Activated naive CD4-positive, alpha-beta T cell treated with anti-CD3 and anti-CD28 coated beads for 36 hours (primary cell): ENCODE measurements at places on chromosomes 4 and X.

GRCh38 chrX:118254611-118255010 lies 91.3 kb upstream of the WDR44 start:
- peak; percentile 65 for DNase-seq

GRCh38 chr4:88359558-88359957 lies 19.1 kb upstream of the HERC6 start:
- no peak for DNase-seq

GRCh38 chr4:174464949-174465348 lies 57.3 kb downstream of the HPGD start:
- no peak for DNase-seq

GRCh38 chrX:102720237-102721168 lies at the start of gene GPRASP3:
TSS of gene GPRASP3 (plus strand) at chrX:102720743. CDS start at chrX:102748996, 28,253 bp downstream.
- DNase-seq, result peak; percentile 86

DNA sequence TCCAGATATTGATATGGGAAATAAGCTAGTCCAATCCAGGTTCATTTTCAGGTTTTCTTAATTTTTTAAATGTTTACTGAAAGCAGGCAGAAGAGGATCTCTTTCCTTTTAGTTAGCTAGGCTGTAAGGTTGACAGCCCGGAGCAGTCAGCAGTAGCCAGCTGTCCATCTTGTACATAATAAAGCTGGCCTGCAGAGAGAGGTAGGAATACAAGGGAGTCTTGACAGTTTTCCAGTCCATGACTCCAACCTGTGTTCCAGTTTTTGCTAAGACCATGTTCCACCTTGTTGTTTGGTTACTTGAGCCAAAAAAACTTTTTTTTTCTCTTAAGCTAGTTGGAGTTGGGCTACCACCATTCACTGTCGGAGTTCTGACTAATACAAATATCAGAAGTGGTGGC lies 402.7 kb upstream of the TEX13C start:
- DNase-seq, result no peak

- no peak for DNase-seq
Measured at GRCh38 chrX:153689654-153690465, 2.1 kb downstream of the SLC6A8 start.

DNA sequence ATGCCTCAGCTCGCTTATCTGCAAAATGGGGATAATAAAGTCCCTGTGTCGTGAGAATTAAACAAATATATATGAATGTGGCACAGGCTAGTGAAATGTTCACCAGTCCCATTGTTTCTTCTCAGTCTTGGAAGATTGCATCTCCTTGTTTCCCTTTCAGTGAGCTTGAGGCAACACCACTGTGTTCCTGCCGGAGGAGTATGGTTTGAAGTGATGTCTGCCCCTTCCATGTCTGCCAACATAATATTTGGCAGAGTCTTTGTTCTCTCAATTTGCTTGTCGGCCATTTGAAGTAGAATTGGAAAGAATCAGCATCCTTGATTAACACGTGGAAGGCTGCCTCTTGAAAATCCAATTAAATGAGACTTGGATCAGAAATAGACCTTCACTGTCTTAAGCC lies 1088.5 kb upstream of the INTU start:
- no peak for DNase-seq

GRCh38 chr4:121379276-121379675 lies 1.5 kb downstream of the QRFPR start:
- no peak for DNase-seq

DNA sequence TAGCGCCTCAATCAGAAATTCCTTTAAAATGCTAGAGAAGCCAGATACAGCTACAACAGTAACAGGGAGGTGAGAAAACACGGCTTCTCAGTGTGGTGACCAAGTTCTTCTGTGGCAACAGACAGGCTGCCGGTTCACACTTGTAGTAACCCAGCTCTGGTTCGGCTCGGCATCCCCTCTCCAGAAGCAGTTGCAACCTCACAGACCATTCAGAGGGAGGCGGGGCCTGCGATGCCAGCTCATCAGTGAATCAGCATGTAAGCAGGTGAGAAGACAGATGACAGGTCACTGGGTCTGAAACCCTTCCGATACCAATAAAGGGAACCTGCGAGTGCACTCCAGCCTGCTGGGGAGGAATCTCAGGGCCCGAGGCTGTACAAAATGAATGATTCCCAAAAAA lies 251.0 kb downstream of the KCNIP4 start:
- DNase-seq, result peak; percentile 7
